ENCODE measurements at places on chromosomes 12 and 14.

DNA sequence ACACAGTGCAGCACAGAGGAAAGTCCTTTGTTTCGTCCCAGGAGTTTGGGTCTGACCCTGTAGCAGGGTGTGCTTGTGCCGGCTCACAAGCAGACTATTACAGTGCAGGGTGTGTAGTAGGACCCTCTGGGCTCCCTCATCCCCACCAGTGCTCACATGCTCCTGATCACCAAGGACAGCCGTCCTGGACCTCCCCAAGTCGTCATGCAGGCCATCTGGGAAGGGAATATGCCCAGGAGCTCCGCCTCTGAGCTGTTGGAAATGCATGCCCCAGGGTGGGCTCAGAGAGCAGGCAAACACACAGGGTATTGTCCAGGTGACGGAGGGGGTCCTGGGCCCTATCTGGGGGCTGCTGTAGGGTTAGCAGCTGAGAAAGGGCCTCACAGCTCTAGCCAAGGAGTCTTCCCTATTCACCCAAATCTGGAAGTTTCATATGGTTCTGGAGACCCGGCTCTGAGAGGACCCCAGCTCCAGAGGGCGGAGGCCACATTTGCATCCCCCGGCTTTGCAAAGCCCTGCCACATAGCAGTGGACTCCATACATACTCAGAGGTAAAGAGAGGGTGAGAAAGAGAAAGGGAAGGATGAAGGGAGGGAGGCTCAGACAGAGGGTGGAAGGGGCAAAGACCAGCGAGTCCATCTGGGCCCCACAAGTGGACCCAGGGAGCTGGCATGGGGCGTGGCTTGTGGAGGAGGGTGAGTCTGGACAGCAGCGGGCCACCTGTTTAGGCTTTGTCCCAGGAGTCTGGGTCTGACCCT, 53.5 kb upstream of the PPP2R5C start:
- H3K4me3 ChIP-seq, result no peak overlapping the region
- H3K36me3 ChIP-seq, result peaks cover 4% of the 10 kb centered on the region
- peaks cover 13% of the 10 kb centered on the region for H3K4me1 ChIP-seq
- no peak overlapping the region for H3K27ac ChIP-seq
- DNase-seq, result no peak

DNA sequence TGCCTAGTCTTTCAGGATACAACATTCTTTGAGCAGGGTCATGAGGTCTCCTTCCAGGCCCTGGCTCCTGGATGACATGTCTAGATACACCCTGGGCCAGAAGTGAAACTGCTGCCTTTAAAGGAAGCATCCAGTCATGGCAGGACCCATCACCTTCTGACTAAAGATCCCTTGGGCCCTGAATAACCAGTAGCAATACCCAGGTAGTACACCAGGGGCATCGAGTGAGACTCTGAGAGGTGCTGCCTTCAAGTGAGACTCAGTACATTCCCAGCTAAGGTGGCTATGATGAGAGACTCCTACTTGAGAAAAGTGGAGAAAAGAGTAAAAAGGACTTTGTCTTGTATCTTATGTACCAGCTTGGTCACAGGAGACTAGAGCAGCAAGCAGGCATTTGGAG, 23.5 kb downstream of the OR6C68 start:
- no peak overlapping the region for H3K27ac ChIP-seq
- no peaks in the 10 kb centered on the region for H3K4me1 ChIP-seq
- no peak for DNase-seq
- H3K36me3 ChIP-seq, result no peaks in the 10 kb centered on the region
- no peaks in the 10 kb centered on the region for H3K27me3 ChIP-seq

- peak overlapping the region; percentile 73 for H3K27ac ChIP-seq
- DNase-seq, result no peak
- H3K4me3 ChIP-seq, result peak overlapping the region; percentile 91
- H3K27me3 ChIP-seq, result no peaks in the 10 kb centered on the region
- H3K36me3 ChIP-seq, result peaks cover 12% of the 10 kb centered on the region
Measured at GRCh38 chr12:120690083-120690450, 3.1 kb downstream of the MLEC start.

DNA sequence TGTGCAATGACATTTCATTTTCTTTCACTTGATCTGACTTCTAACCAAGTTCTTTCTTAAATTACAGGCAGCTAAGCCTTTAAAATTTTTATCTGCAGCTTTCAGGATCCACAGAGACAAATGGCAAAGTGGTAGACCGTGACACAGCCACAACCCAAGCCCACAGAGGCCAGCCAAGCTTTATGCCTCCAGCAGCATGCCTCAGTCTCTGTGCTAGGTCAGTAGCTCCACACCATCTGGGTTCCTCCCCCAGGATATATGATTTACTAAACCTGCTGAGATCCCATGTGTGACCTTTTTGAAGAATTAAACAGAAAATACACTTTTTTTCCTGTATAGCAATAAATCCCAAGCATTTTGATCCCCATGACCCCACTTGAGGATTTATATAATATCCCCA, 290.4 kb upstream of the CAND1 start:
- no peak for DNase-seq
- H3K27ac ChIP-seq, result no peak overlapping the region
- H3K4me3 ChIP-seq, result no peak overlapping the region
- no peaks in the 10 kb centered on the region for H3K27me3 ChIP-seq
- no peaks in the 10 kb centered on the region for H3K36me3 ChIP-seq

- no peak for DNase-seq
- H3K27me3 ChIP-seq, result no peaks in the 10 kb centered on the region
- no peak overlapping the region for H3K4me3 ChIP-seq
- H3K4me1 ChIP-seq, result peaks cover 14% of the 10 kb centered on the region
- no peak overlapping the region for H3K27ac ChIP-seq
Measured at GRCh38 chr12:93847517-93848474, 170.6 kb downstream of the CRADD start.

DNA sequence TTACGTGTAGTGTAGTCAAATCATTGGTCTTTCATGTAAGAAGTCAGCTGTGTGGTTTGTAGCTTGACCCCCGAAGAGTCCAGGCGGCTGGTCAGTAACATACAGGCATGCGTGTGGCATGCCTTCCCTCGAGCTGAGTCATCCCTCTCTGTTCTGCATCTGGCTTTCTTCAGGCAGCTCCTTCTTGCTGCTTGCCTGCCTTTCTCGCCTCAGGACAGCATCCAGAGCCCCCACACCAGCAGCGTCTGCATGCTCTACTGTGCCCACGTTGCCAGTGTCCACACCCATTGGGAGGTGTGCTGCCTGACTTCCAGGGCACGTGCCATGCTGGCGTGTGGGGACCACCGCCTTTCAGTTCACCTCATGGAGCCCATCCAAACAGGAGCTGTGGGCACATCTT, 96.8 kb downstream of the EP400 start:
- peaks cover 38% of the 10 kb centered on the region for H3K36me3 ChIP-seq
- no peak for DNase-seq
- no peaks in the 10 kb centered on the region for H3K4me1 ChIP-seq
- no peak overlapping the region for H3K27ac ChIP-seq
- no peak overlapping the region for H3K4me3 ChIP-seq

GRCh38 chr12:29148911-29149690, at the start of gene FAR2:
TSS of gene FAR2 (plus strand) at chr12:29149278. CDS start at chr12:29270450, 121,172 bp downstream.
- H3K27ac ChIP-seq, result peak within 1 kb of the TSS; percentile 95
- peaks cover 4% of the 10 kb centered on the region for H3K36me3 ChIP-seq
- peaks cover 6% of the 10 kb centered on the region for H3K4me1 ChIP-seq

GRCh38 chr14:85273099-85273677, 256.8 kb upstream of the FLRT2 start:
- no peak for DNase-seq
- no peaks in the 10 kb centered on the region for H3K4me1 ChIP-seq
- no peak overlapping the region for H3K27ac ChIP-seq
- no peaks in the 10 kb centered on the region for H3K36me3 ChIP-seq
- no peak overlapping the region for H3K4me3 ChIP-seq

- peaks cover 21% of the 10 kb centered on the region for H3K4me1 ChIP-seq
- H3K36me3 ChIP-seq, result peaks cover 3% of the 10 kb centered on the region
- H3K4me3 ChIP-seq, result peak overlapping the region; percentile 73
- DNase-seq, result no peak
- H3K27ac ChIP-seq, result peak overlapping the region; percentile 84
Measured at GRCh38 chr14:22847661-22848341, 11.4 kb downstream of the MMP14 start.

DNA sequence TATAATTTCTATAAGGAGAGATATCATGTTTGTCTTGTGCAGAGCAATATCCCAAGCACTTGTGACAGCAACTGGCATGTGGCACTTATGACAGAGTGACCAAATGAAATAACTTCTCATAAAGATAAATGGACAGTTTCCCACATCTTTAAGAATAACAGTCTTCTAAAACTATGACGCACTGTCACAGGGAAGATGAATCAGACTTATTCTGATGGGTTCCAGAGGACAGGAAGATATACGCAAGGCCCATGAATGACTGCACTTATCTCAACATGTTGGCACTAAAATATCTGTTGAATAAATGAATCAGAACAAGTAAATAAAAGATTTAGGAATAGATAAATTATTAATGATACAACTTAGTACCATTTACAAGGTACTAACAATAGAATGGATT, 465.8 kb upstream of the SYT1 start:
- H3K36me3 ChIP-seq, result no peaks in the 10 kb centered on the region
- no peak overlapping the region for H3K27ac ChIP-seq
- no peaks in the 10 kb centered on the region for H3K4me1 ChIP-seq
- DNase-seq, result no peak

DNA sequence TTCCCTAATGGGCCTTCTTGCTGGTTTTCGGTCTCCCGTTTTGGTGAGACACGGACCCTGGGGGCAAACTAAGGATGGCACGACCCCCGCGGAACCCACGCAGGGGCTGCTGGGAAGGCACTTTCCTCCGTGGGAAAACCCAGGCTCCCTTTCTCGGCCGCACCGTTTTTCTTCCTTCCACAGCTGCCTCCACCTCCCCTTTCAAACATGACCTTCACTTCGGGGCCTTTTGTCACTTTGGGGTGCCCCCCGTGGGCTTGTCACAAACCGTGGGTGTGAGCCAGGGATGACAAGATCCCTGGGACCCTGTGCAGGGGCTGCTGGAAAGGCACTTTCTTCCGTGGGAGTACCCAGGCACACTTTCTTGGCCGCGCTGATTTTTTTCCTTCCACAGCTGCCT, 268.7 kb downstream of the ALG10 start:
- H3K27ac ChIP-seq, result no peak overlapping the region
- no peaks in the 10 kb centered on the region for H3K27me3 ChIP-seq
- no peaks in the 10 kb centered on the region for H3K36me3 ChIP-seq

GRCh38 chr12:54338698-54339296, 13.9 kb downstream of the COPZ1 start:
- peaks cover 27% of the 10 kb centered on the region for H3K36me3 ChIP-seq
- H3K4me3 ChIP-seq, result no peak overlapping the region
- no peak for DNase-seq
- no peaks in the 10 kb centered on the region for H3K27me3 ChIP-seq

- H3K36me3 ChIP-seq, result no peaks in the 10 kb centered on the region
- H3K4me1 ChIP-seq, result peaks cover 24% of the 10 kb centered on the region
- DNase-seq, result no peak
- H3K27ac ChIP-seq, result no peak overlapping the region
Measured at GRCh38 chr14:52356025-52356424, 41.9 kb downstream of the PTGER2 start.

DNA sequence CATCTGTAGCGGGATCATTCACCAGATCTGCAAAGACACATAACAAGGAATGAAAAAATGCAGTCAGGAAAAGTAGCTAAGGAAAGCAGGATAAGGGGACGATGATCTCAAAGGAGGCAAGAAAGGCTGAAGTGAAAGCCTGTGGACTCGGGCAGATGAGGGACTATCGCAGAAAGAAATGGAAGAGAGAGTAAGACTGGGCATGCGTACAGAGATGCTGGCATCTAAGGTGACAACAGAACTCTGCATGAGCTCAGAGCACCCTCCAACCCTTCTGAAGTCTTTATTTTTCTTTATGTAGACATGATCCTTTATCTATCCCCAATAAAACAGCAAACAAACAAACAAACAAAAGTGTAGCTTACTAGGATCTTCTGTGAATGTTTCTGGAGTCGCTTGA, 7.2 kb downstream of the MFAP5 start:
- H3K27me3 ChIP-seq, result no peaks in the 10 kb centered on the region
- no peak overlapping the region for H3K4me3 ChIP-seq
- no peak overlapping the region for H3K27ac ChIP-seq
- H3K4me1 ChIP-seq, result no peaks in the 10 kb centered on the region
